ENCODE measurements at places on chromosomes 11 and 22.

DNA sequence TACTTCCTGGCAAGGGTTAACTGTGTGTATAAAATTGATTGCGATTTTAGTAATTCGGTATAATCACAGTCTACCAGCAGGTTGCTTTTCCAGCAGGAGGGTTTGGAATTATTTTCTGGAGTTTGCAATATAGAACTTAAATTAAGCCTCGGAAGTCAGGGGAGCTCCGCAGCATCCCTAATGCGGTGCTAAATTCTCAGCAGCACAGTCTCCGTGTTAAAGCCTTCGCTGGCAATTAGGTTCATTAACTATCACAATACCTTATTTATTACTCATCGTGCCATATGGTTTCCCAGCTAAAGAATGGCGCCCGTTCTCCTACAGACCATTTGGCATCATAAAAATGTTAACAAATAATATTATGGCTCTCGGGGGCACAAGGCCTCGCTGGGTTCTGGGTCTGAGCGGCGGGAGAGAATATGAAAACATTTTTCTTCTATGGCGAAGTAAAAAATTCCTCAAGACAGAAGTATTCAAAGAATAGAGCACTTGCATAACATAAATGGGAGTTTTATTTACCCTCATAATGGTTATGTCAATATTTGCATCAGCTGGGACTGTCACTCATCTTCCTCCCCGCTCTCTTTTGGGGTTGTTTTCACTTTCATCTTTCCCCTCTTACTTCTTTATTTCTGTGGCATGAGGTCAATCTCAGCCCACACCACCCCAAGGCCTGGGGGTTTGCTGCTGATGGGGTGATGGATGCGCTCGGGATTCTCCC, 28.1 kb upstream of the ZBTB16 start:
- no peak for DNase-seq

GRCh38 chr22:32880893-32881596, 79.5 kb downstream of the TIMP3 start:
- DNase-seq: peak; percentile 67

GRCh38 chr11:20303391-20303965, 60.0 kb upstream of the HTATIP2 start:
- no peak for DNase-seq

DNA sequence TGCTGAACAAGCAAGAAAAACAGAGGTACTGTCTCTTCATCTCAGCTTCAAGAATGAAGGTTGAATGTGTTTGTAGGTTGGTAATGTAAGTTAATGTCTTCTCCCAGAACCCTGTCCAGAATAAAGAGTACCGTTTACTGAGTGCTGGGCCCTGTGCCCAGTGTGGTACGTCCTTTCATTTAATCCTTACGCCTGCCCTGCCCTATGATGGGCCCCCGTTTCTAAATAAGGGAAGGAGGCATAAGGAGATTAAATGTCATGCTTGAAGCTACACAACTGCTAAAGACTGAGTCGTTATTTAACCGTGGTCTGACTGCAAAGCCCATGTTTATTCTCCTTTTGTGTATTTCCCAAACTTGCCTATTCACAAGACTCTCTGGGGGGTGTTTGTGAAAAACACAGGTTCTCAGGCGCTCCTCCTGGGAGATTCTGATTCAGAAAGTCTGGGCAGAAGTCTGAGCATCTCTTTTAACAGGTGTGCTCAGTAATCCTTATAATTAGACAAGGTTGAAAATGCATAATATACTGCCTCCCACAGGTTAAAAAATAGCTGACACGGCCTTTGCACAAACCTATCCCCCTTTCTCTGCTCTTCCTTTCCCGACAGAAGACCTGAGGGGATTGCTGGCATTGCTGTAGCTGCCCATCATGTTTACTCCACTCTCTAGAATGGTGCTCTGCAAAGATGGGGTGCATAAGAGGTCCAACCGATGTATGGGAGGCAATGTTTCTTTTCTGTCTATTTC, 56.3 kb upstream of the ZBTB44 start:
- no peak for DNase-seq

DNA sequence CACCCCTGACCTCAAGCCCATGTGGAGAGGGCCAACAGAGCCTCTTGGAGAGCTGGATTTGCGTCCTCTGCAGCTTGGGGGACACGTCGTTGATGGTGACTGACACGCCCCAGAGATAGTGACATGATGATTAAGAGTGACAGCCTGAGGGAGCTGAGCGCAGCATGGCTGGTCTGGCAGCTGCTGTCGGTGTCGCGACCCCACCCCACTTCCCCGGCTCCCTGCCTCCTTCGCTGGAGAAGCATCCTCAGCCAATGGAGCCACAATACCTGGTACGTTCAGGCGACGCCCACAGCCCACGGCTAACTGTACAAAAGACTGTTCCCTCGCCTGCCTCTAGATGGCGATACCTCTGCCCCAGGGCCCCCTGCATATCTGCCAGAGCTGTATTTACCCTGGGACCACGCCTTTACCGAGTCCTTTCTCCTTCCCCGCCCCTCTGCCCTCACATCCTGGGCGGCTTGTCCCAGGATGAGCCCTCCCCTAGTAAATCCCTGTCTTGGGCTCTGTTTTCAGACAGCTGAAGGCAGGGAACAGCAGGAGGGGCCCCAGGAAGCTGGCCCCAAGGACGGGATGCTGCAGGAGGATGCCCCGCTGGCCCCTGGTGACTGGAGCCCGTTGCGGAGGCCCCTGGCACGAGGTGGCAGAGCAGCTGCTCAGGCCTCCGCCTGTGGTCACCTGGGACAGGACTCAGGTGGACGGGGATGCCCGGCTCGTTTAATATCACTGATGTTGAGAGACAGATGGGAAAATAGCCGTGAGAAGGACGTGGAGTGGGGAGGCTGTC, 90.6 kb downstream of the RPS6KA4 start:
- DNase-seq: peak; percentile 18

DNA sequence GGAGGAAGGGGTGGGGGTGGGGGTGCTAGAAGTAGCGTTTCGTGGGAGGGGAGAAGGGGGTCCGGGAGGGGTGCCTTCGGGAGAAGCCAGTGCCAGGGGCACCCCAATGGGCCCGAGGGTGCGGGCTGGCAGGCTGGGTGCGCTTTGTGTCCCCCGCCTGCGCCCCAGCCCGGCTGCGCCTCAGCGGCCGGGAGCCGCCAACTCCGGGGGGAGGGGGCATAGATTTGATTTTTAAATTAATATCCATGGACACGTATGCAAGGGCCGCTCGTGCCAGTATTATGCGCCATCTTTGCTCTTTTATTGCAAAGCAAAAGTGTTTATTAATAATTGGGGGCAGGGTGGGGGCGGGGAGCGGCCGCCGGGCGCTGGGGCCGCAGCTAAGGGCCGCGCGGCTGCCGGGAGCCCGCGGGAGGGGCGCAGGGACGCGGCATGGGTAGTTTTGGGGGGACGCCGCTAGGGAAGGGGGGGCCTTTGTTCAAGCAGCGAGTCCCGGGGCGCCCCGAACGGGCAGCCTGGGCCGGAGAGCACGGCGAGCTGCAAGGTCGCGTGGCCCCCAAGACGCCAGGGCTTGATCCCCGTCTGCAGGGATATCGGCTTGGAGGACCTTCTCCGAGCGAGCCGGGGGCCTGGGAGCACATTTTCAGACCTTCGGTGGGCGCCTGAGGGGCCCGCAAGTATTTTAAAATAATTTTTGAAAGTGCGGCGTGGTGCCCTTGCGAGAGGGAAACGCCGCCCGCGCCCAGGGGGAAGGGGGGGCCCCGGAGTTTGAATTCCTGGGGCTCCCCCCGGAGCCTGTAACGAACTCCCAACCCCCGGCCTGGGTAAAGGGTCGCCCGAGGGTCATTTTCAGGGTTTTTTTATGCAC, 959 bp downstream of the CCND1 start:
- no peak for DNase-seq

DNA sequence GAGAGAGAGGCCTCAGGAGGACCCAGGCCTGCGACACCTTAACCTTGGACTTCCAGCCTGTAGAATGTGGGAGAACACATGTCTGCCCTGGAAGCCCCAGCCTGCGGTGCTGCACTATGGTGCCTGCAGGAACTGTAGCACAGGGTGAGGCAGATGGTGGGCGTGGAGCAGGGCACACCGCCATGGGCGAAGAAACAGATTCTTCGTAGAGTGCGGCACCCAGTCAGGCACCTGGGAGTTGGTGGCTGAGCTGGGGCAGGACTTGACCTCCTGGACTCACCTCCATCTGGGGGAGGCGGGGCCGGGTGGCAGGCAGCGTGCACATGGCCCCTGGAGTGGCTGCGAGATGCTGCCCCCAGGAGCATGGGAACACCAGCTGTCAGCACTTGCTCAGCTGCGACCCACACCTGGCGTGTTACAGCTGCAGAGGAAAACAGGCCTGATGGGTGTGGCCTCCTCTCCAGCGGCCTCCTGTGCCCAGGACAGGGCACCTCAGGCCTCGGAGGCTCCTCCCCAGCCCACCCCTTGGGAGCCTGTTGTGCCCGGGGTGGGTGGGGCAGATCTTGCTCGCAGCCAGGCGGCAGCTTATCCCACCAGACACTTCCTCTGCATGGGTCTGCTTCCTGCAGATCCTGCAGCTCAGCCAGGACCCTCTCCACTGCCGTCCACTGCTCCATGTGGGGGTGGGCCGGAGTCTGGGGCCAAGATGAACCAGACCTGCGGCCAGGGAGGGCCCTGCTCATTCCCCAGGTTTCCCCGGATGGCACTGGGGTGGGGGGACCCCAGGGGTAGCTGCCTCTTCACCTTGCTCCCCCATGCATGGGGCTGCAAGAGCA, 80.4 kb downstream of the MYEOV start:
- DNase-seq: no peak

- DNase-seq: no peak
Measured at GRCh38 chr22:24030186-24030702, 19.1 kb downstream of the CABIN1 start.

DNA sequence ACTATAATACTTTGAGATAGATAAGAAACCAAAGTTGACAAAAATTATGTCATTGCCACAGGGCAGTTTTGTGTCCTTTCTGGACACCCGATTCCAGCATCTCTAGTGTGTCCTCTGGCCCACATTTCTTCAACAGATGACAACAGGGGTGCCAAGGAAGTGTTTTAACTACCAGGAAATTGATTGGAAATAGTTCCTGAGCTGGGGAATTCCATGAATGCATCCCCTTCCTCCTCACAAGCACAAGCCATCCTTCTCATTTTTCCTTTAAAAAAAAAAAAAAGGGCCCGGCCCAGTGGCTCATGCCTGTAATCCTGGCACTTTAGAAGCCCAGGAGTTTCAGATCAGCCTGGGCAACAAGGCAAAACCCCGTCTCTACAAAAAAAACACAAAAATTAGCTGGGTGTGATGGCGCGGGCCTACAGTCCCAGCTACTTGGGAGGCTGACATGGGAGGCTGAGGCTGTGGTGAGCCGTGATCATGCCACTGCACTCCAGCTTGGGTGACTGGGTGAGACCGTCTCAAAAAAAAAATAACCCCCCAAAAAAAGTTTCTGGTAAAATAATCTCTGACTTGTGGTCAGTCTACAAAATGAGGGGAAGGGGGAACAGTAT, 797 bp upstream of the B3GAT3 start:
- no peak for DNase-seq

GRCh38 chr11:120625565-120625964, 114.0 kb downstream of the GRIK4 start:
- no peak for DNase-seq

GRCh38 chr11:96257972-96258934, 84.7 kb downstream of the MAML2 start:
- DNase-seq: no peak

DNA sequence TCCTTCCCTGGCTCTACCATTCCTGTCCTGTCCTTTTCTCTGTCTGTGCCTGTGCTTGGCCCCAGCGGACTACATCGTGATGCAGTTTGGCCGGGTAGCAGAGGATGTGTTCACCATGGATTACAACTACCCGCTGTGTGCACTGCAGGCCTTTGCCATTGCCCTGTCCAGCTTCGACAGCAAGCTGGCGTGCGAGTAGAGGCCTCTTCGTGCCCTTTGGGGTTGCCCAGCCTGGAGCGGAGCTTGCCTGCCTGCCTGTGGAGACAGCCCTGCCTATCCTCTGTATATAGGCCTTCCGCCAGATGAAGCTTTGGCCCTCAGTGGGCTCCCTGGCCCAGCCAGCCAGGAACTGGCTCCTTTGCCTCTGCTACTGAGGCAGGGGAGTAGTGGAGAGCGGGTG, 20.4 kb downstream of the TUB start:
- no peak for DNase-seq

GRCh38 chr22:18063306-18063705, 14.5 kb upstream of the PEX26 start:
- no peak for DNase-seq

DNA sequence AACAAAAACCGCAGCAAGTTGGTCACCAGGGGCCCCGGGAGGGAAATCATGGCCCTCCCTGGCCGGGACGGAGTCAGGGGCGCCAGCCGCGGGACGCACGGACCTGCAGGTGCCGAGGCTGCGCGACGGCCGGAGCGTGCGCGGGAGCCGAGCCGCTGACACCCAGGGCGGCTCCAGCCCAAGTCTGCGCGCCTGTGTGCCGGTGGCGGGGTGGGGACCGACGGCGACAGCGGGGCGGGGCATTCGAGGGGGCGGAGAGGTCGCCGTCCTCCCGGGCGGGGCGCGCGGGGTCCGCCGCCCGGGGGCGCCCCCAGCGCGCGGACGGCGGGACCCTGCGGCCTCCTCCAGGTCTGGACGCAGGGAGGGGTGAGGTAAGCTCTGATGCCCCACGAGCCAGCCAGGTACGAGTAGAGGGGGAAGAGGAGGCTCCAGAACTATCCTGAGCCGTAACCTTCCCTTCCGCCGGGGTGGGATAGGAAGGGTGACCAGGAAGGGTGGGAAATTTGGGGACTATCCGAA, at the start of gene ESAM:
Gene ESAM (minus strand): TSS at position 186 of the 519 bp plus-strand sequence. CDS start 136 bp downstream, at position 50.
- DNase-seq: no peak

- DNase-seq: no peak
Measured at GRCh38 chr11:121692236-121692635, 239.5 kb upstream of the SORL1-AS1 start.

DNA sequence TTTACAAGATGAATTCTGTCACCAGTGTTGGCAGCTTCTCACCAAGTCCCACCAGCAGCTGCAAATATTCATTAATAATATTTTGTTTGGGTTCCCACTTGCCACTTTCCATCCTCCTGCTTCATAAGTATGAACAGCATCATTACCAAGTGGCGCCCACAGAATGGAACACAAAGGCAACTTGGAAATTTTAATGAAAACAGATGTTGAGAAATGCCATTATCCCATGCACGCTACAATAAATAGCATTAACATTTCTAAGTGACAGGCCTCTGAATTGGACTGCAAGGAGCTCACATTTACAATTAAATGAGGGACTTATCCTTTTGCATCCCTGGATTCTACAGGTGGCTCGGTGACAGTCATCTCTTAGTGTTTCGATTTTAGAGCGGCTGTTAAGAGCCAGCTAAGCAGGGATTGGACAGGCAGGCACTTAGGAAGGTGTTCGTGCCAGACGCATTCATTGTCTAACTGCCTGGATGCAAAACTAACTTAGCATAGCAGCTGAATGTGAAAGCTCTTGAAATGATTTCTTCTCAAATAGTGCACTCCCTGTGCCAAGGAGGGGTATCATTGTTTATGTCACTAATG, 170.3 kb downstream of the KIRREL3 start:
- no peak for DNase-seq

- DNase-seq: no peak
Measured at GRCh38 chr11:24240496-24241175, 256.2 kb upstream of the LUZP2 start.

GRCh38 chr22:23375031-23375827, 194.9 kb downstream of the BCR start:
- DNase-seq: no peak

- DNase-seq: no peak
Measured at GRCh38 chr11:82998697-82999096, 73.0 kb downstream of the RAB30 start.

Measured in muscle of arm (tissue), 14 donors.